ENCODE measurements at places on chromosomes 1 and 21.

GRCh38 chr1:221873673-221874072 lies 131.8 kb upstream of the DUSP10 start:
- no peak for DNase-seq

- DNase-seq = no peak
Observed at GRCh38 chr1:2968471-2968881, 52.8 kb upstream of the ACTRT2 start.

DNA sequence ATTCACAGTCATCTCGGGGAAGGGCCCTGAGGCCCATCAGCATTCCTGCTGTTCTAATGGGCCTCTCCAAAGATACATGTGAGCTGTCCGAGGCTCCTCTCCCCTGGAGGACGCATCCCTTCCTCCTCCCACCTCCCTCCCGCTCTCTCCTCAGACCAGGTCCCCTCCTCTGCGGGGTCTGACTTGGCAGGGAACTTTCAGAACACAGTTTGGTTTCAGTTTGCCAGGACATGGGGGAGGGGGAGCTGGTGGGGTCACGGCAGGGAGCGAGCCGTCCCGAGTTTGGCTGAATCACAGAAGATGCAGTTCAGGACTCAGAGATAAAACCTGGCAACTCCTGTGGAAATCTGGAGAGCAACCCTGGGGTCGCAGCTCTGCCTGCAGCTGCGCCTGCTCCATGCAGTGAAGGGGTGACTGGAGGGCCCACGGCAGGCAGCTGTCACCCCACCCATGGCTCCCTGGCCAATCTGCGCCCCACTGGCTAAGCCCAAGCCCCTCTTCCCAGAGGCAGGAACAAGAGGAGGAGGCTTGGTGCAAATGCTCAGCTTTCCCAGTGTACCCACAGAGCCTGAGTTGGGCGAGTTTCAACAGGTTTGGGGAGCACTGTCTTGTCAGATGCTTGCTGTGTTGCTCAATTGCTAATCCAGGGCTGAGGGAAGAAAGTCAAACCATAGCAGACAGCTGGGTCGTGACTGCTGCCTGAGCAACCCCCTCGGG lies 5.7 kb downstream of the WNT4 start:
- no peak for DNase-seq

DNA sequence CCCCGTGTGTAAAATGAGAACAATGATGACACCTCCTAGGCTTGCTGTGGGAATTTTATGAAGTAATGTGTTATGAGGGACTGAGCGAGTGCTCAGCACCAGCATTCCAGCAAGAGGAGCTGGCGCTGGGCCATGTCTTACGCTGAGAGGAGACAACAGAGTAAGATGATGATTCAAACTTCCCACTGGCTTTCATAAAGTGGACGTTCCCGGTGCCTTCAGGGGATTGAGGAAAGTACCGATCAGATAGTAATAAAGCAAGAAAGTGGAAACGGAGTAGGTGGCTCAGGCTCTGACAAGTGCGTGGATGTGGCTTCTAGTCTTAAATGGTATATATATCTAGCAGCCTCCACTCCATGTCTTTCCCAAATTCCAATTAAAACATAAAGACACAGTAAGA lies 23.8 kb downstream of the EPHA10 start:
- no peak for DNase-seq

DNA sequence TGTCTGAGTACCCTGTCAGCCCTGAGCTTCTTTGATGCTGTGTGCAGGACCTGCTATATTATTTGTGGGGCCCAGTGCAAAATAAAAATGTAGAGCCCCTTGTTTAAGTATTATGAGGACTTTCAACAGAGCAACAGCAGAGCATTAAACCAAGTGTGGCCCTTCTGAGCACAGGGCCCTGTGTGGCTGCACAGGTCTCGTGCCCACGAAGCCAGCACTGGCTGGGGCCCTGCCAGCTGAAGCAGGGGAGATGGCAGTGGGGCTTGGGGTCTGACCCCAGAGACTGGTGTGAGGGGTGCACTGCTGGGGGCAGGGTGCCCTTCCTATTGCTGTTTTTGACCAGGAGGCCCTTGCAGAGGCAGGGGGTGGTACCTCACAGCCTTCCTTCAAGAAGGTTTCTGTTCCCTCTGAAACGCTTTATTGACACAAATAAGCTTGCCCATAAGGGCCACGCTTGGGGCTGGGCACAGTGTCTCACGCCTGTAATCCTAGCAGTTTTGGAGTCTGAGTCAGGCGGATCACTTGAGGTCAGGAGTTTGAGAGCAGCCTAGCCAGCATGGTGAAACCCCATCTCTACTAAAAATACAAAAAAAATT lies 2.2 kb upstream of the SEMA4A start:
- DNase-seq = no peak

GRCh38 chr1:109547463-109548320 lies 723 bp upstream of the GNAI3 start:
- DNase-seq = no peak

GRCh38 chr1:226674892-226675714 lies 64.0 kb downstream of the ITPKB start:
- DNase-seq = no peak

DNA sequence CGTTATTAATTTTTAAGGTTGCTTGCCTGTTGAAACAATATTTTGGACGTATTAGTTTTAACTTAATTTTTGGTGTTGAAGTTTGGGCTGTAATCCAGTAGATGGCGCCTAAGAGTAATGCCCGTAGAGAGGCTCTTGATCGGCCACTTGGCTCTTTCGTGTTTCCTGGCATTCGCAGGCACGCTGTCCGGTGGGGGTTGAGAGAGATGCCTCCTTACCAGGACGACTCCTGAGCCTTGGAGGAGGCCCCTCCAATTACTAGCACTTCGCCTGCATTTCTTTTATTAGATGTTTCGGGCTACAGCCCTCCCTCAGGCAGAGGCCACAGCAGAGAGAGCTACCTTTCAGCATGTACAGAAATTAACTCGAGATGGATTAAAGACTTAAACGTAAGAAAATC lies 12.0 kb downstream of the OR2M4 start:
- no peak for DNase-seq

DNA sequence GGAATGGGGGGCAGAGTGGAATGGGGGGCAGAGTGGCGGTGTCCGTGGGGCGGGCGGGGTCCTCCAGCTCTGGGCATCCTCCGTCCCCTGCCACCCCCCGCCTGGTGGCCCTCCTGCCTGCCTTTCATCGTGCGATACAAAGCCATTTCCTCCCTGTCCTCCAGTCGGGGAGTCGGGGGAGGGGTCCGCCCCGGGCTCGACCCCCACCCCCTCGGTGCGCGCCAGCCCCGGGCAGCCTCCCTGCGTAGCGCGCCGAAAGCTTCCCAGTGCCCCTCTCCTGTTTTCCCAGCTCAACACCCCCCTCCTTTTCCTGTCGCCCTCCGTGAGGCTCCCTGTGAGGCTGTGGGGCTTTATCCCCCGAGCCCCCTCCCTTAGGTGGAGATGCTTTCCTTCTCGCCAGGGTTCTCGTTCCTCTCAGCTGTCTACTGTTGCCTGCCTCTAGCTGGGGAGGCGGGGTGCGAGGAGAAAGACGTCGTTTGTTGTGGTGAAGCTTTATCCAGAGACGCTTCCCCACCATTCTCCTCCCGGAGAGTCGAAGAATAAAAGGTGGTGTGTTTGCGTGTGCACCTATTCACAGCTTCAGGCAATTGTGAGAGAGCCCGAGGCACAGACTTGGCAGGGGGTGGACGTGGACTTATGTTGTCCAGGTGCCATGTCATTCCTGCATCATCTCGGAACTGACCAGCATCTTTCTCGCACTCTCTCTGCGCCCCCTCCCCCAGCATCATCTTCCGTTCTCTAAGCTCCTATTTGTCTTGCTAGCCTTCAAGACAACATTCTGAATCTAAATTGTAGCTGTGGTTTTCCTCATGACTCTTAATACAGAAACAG lies 848 bp downstream of the DNM3 start:
- DNase-seq = peak; percentile 10

DNA sequence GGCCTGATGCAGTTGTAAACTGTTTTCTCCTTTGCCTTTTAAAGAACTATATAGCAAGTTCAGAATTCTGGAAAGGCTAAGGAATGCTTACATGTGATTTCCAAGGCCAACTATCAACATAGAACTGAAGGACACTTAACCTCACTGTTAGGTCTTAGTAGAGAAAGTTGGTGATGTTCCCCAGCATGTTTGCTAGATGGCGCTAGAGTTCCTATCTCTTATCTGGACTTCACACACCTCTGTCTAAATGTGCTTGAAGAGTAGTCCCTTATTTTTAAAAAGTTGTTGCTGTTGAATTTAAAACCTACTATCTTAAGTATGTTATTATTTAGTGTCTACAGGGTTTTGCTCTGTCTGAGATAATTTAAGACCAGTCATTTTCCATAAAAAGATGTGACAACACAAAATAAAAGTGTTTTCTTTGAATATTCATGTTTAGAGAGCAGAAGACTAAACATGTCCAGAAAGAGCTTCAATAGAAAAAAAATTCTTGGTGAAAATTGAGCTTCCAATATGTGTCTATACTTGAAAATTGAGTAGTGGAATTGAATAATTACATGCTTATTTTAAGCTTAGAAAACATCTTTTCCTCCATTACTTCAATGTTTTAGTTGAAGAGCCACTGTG lies 237.3 kb downstream of the S1PR1 start:
- no peak for DNase-seq

- no peak for DNase-seq
Observed at GRCh38 chr1:61441723-61442262, 283.1 kb downstream of the TM2D1 start.

- DNase-seq = no peak
Observed at GRCh38 chr1:67041841-67042503, 12.0 kb downstream of the SLC35D1 start.

GRCh38 chr1:201183209-201183608 lies 7.4 kb upstream of the IGFN1 start:
- no peak for DNase-seq

- peak; percentile 85 for DNase-seq
Observed at GRCh38 chr1:9561429-9561828, 22.2 kb downstream of the SLC25A33 start.

- DNase-seq = no peak
Observed at GRCh38 chr1:41528106-41528505, 43.6 kb upstream of the EDN2 start.

GRCh38 chr1:245645406-245645805 lies 490.6 kb downstream of the KIF26B start:
- no peak for DNase-seq

GRCh38 chr1:55217226-55217986 lies 2.2 kb upstream of the USP24 start:
- no peak for DNase-seq

DNA sequence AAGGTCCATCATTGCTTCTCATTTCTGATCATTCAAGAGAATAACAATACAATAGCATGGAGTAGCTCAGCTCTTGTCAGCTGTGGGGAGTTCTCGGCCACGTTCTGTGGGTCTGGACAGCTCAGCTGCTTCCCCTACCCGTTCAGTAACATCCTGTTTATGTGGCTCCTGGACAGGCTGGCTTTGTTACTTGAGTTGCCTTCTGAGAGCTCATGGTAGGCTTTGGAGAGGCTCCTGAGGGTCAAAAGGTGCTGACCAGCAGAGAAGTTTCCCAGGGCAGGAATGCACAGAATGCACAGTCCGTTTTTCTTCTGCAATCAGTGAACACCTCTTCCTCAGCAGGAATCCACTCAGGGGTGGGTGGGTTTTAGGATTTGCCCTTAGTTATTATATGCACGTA lies 36.0 kb downstream of the KAZN start:
- no peak for DNase-seq

GRCh38 chr1:24849672-24850295 lies 80.3 kb downstream of the RUNX3 start:
- DNase-seq = no peak

DNA sequence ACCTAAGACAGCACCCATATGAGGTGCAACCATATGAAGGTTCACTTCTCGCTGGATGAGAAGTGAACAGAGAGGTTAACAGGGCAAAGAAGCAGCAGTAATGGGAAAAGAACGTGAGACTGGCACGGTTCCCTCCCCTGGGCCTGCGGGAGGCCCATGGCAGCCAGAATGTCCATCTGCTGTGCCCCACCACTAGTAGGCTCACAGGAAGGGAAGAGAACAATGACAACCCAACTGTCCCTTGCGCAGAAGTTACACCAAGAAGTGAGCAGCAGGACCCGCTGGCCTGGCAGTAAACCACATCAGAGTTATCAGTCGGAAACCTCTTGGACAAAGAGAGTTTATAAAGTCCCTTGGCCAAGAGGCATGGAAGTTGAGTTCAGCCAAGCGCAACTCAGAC lies 11.3 kb downstream of the HIVEP3 start:
- no peak for DNase-seq

GRCh38 chr1:226063224-226063976 lies 884 bp downstream of the H3-3A start:
- DNase-seq = no peak

DNA sequence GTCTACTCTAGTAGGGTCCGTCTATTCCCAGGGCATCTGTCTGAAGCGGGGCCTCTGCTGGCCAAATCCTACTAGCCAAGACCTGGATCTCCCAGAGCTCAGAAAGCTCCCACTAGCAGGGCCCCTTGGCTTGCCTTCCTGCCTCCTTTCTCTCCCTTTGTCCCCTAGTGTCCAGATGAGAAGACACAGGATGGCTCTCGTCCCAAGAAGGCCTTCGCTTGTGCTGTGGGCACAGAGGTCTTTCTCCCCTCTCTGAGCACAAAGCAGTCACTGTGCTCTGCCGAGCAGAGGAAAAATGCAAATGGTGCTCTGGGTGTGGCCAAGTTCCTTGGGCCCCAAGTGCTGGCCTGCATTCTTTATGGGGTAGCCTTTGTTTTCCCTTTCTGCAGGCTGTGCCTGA lies 13.0 kb upstream of the GPR137B start:
- DNase-seq = no peak

DNA sequence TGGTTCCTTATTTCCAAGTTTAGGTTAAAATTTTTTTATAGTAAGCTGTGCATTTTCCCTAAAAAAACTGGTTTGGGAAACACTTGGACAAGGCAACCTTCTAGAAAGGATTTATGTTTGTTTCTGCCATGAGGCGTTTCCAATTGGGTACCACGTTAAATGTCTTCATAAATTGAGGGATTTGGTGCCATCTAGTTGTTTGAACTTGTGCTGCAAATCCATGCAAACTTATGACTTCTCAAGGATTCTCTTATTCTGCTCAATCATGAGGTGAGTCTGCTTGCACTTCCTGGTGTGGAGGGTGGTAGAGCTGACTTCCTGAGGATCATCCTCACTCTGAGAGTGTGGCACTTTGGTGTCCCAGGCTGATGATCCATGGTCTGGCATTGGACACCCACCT lies 123.3 kb downstream of the PCNX2 start:
- DNase-seq = no peak

DNA sequence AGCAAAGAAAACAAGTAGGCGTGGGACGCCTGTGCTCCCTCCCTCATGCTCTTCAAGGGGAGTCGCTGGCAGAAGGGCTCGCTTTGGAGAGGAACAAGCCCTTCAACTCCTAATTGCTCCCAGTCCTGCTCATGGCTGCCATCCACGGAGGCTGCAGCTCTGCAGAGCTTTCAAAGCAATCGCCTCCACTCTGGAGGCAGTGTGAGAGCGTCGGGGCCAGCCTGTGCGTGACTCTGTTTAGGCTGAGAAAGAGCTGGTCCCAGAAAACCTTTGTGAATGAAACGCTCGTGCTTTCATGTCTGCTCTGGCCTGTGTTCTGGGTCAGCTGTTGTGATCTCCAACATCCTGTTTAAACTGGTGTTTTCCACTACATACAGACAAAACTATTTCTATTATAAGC lies 23.9 kb upstream of the RUNX1 start:
- no peak for DNase-seq

- DNase-seq = no peak
Observed at GRCh38 chr1:21212126-21212525, 35.4 kb upstream of the EIF4G3 start.

- no peak for DNase-seq
Observed at GRCh38 chr1:116760487-116760886, 6.3 kb downstream of the CD2 start.

- DNase-seq = no peak
Observed at GRCh38 chr1:86430376-86430775, 6.4 kb downstream of the CLCA2 start.
